ENCODE measurements at places on chromosomes 4 and X.

GRCh38 chr4:3666263-3666662 is 99.9 kb upstream of the ADRA2C start:
- DNase-seq = no peak

GRCh38 chr4:38804654-38805295 is at the start of gene TLR1:
TLR1 (minus strand) TSS chr4:38804791; CDS start chr4:38798831, 5,960 bp downstream.
- DNase-seq = peak; percentile 49

DNA sequence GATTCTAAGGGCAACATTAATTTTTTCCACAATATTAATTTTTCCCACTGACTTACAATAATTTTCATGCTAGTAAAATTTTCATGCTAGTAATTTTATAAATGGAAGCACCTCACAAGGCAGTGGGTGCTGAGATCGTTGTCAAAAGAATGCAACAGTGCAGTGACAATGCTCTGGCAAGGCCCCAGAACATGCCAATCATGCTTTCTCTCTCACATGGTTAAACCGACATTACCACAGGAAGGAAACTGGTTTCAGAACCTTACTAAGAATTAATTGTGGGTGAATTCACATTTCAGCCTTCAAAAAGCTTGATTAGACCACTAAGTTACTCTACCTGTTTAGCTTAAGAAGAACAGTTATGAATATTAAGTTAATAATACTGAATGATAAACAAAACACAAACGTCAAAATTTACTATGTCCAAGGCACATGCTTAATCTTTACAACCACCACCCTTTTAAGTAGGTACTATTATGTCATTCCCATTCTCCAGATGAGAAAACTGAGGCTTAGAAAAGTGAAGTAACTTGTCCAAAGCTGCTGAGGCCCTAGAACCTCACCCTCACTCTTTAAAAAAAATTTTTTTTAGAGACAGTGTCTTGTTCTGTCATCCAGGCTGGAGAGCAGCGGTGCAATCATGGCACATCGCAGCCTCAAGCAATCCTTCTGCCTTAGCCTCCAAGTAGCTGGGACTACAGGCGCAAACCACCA is 10.0 kb upstream of the OPHN1 start:
- DNase-seq = peak; percentile 58

DNA sequence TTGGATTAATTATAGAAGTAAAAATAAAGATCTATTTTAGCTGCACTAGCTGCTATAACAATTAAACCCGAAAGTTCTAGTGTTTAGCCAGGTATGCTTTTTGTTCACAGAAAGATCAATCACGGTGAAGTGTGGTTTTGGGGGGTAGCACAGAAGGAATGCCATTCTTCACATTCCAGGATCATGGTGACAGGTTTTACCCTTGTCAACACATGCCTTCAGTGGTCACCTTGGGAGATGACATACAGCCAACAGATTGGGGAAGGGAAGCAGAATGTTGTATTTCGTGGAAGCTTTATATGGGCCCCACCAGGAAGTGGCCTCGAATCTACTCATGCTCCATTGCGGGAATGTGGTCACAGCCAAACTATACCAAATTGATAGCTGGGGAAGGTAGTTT is 753.6 kb downstream of the RAPGEF2 start:
- DNase-seq = peak; percentile 2

- DNase-seq = no peak
These were observed 549.8 kb upstream of the FAM241A start for GRCh38 chr4:111595456-111595855.

GRCh38 chr4:82906469-82906868 is 5.9 kb downstream of the THAP9 start:
- DNase-seq = no peak
